ENCODE measurements at places on chromosomes 16 and 17.

DNA sequence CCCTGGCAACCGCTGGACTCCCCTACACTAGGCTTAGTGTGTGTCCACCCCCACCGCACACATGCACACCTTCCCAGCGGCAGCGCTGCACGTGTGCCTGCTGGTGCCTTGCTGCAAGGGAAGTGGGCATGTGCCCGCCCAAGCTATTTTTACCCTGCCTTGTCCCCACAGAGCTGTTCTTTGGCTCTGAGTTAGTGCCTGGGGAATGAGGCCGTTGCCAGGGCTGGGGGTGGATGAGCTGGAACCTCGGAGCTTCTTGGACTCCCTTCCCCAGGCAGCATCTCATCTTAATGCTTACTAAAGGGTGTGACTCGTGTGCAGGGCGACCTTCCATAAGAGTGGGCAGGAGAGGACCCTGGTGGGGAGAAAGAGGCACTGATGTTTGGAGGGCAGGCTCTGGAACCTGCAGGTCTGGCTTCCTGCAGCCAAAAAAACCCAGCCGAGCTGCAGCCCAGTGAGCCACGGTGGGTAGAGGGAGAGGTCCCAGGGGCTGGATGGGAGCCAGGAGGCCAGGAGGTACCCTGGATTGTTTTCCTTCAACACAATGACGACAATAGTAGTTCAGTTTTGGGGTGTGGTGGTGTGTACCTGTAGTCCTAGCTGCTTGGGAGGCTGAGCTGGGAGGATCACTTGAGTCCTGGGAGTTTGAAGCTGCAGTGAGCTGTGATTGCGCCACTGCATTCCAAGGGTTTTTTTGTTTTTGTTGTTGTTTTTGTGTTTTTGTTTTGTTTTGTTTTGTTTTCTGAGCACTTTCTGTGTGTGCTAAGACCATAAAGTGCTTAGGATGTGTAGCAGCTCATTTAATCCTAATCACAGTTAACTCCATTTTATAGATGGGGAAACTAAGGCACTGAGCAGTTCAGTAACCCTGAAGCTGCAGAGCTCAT lies 119.1 kb downstream of the RAB11FIP4 start:
- no peak for DNase-seq

- DNase-seq, result no peak
These were observed 63.3 kb downstream of the KSR1 start for GRCh38 chr17:27519550-27519949.

- DNase-seq, result no peak
These were observed 59.8 kb downstream of the CYTH1 start for GRCh38 chr17:78722246-78722761.

DNA sequence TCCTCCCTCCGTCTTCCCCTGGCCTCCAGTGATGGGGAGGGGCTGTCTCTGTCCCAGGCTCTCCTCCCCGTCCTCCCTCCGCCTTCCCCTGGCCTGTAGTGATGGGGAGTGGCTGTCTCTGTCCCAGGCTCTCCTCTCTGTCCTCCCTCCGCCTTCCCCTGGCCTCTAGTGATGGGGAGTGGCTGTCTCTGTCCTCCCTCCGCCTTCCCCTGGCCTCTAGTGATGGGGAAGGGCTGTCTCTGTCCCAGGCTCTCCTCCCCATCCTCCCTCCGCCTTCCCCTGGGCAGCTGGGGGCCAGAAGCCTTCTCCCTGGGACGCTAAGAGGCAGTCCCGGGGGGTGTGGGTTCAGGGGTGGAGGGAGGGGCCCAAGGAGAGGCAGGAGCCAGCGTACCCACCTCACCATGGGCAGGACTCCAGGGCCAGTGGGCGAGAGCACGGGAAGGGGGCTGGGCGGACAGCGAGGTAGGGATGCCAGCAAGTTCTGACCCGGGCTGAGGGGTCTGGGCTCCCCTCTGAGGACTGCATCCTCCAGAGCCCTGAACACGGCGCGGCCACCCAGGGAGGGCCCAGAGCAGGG lies 14.8 kb downstream of the UTS2R start:
- DNase-seq, result no peak

GRCh38 chr17:13598353-13599167 lies 3.2 kb downstream of the HS3ST3A1 start:
- DNase-seq, result no peak

Measured in prostate gland (tissue), 2 donors.